SK-N-SH (cell line): ENCODE measurements at places on chromosomes 4 and X.

- peak; percentile 6 for DNase-seq
Measured at GRCh38 chr4:82930848-82931755, 30.6 kb downstream of the THAP9 start.

- DNase-seq = peak; percentile 15
Measured at GRCh38 chr4:116358633-116359222, 726.6 kb downstream of the TRAM1L1 start.

- no peak for DNase-seq
Measured at GRCh38 chr4:13635286-13635799, 7.8 kb upstream of the BOD1L1 start.

GRCh38 chr4:4838936-4839810, 20.3 kb upstream of the MSX1 start:
- DNase-seq = no peak

GRCh38 chr4:101027721-101028120, 319.6 kb downstream of the PPP3CA start:
- no peak for DNase-seq
